ENCODE measurements at places on chromosomes 4 and X.

DNA sequence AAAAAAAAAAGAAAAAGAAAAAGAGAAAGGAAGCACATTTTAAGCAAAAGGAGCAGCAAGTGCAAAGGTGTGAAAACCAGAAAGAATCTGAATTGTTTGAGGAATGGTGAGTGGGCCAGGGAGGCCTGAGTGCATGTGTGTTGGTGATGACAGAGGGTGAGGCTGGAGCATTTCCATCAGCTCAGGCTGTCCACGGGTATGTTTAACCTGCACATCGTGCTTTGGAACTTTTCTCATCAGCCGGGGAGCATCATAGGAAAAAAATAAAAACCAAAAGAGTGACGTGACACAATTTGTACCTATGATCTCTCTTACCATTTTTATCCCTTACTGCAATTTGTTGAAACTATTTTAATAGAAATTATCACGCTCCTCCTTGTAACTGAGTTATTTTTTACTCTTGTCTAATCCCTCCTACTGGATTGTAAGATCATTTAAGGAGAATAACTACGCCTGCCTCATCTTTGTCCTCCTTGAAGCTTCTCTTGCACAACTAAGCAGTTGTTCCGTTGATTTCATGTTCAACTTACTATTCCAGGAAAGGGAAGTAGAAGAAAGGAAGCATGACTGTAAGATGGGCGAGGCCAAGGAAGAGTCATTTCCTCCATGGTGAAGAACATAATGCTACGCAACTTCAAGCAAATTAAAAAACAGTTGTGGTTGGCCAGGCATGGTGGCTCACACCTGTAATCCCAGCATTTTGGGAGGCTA lies 7.0 kb downstream of the PALLD start:
- no peak for DNase-seq

- no peak for DNase-seq
Observed at GRCh38 chr4:27009539-27009938, 148.9 kb downstream of the STIM2 start.

- no peak for DNase-seq
Observed at GRCh38 chr4:152195888-152196287, 340.0 kb downstream of the FBXW7 start.

DNA sequence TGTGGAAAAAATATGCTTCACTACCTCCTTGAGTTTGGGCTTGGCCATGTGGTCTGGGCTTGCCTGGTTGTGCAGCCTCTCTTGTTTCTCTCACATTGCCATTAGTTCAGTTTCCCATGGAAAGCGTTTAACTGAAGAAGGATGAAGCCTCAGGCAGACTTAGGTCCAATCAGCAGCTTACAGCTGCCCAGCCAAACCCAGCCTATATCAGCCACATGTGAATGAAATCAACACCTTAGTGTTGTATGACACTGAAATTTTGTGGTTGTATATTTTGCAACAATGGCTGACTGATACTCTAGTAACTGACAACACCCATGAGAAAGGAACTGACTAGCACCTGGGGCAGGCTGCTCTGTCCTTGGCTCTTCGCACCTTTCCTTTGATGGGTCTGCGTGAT lies 81.2 kb downstream of the KLF8 start:
- no peak for DNase-seq

DNA sequence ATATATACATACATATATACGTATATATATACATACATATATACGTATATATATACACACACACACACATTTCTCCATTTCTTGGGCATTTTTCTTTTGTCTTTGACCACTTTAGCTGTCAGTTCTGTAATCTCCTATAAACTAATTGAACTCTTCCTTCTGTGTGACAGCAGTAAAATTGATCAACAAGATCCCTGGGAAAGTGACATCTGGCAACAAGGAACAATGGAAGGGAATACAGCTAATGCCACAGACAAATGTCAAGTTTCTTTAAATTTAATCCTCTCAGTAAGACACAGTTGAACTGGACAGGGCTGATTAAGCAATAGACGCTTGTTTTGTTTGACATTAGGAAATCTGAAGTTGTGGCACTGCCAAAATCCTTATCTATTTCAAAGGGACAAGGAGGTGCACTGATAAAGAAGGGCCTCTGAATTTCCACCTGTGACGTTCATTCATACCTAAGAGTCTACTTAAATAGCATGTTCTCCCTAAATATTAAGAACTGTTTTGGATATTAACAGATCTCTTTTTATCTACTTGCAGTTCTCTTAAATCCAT lies 126.9 kb downstream of the RNF150 start:
- no peak for DNase-seq

DNA sequence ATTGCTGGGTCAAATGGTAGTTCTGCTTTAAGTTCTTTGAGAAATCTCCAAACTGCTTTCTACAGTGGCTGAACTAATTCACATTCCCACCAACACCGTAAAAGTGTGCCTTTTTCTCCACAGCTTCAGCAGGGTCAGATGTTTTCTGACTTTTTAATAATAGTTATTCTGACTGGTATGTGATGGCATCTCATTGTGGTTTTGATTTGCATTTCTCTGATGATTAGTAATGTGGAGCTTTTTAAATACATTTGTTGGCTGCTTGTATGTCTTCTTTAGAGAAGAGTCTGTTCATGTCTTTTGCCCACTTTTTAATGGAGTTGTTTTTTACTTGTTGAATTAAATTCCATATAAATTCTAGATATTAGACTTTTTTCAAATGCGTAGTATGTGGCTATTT lies 257.5 kb upstream of the ANKRD50 start:
- DNase-seq: no peak

GRCh38 chrX:22575161-22575845 lies 302.6 kb downstream of the CBLL2 start:
- DNase-seq: no peak

DNA sequence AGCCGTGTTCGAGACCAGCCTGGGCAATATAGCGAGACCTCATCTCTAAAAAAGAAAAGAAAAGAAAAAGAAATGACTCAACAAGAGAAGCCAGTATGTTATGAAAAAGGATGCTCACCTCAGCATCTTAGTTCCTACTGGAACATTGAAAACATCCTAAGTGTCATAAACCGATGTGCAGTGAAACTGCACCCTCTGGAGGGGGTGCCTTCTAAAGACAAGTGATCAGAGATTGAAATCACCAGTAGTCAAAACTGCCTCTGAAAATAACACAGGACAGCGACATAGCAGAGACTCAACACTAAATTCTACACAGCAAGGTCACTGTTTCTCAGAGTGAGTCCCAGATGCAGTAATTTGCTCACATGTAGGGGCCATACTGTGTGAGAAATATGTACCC lies 28.0 kb upstream of the ATP6AP2 start:
- DNase-seq: no peak

DNA sequence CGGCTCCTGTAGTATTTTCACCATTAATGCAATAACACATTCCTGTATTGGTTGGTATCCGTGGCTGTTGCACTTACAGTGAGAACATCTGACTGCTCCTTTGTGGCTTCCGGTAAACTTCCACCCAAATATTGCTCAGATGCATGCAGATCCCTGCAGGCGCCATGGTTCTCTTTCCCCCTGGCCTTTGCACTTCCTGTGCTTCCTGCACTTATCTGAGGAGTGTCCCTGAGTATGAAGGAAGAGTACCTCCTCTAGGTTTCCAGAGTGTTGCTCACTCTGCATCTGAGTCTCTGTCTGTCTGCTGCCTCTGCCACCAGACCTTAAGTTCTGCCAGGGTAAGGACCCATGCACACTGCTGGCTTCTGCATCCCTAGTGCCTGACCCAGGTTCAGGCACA lies 117.2 kb upstream of the SLC34A2 start:
- no peak for DNase-seq

- DNase-seq: no peak
Observed at GRCh38 chr4:105022811-105023667, 123.6 kb upstream of the TET2 start.

DNA sequence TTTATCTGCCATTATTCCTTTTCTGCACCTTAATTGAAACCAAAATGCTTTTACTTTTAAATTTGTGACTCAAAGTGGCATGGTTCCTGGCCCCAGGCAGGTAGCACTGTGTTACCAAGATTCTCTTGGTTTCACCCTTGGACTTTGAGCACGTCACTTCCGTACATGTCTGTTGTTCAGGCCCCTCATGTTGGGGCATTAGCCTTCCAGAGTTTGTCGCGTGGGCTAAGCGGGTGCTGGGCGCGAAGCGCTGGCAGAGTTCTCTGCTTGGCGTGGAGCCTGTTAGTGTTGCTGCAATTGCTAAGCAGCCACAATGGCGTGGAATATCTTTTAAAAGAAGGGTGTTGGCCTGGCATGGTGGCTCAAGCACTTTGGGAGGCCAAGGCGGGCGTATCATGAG lies 14.0 kb upstream of the TADA2B start:
- DNase-seq: no peak

- DNase-seq: no peak
Observed at GRCh38 chr4:122005064-122005755, 53.4 kb upstream of the TRPC3 start.

DNA sequence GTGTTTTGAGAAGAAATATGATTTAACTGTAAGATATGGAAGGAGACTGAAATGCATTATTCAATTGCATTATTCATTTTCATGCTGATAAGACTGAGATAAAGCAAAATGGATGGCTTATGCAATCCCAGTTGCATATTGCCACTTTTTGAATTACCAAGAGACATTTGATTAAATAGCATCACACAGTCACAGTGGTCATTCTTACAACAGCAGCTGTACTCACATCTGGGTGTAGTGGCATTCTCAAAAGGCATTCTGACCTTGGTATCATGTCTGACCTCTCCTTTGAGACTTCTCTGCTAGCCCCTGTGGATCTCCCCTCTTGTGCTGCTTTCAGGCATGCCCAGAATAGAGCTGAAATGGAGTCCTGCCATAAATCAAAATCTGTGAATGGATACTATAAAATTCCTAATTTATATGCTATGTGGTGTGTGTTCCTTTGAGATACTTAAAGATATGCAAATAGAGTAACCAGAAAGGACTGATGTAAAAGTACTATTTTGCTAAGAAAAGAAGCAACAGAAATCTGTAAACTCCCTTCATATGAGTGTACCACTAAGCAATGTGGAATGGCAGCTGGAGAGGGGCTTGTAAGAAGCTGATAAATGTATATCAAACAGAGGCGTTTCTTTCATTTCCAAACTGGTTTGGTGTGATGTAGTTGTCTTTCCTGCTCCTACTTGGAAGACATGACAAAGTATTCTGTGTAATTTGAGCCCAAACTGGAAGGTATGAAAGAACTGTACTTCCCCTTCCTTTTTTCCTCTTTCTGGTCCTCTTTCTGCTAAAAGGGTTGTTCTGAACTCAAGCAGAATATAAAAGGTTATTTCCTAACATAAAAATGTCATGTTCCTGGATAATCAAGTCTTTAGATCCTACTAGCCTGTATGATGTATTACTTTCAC lies 25.4 kb upstream of the METAP1 start:
- DNase-seq: no peak

DNA sequence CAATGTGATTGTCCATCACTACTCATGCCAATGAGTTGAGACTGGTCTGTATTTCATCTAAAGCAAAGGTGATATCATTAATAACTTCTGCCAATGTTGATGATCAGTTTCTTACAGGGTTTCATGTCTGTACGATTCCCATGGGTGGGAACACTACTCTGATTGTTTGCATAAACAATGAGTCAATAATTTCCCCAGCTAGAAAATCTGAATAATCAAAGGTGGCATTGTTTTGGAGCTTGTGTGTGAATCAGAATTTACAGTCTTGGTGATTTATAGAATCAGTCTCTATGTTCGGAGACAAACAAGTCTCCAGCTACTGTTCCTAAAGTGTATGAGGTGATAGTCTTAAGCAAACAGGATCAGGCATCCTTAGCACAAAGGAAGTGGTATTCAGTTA lies 35.5 kb upstream of the PARM1 start:
- no peak for DNase-seq

DNA sequence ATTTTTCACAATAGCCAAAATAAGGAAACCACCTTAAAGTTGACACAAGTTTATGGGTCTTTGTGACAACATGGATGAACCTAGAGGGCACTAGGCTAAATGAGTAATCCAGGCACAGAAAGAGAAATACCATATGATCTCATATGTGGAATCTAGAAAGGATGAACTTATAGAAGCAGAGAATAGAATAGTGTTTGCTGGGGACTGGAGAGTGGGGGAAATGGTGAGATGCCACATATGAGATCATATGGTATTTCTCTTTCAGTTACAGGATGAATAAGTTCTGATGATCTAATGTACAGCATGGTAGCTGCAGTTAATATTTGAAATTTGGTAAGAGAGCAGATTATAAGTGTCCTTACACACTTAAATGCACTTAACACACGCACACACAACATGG lies 35.9 kb downstream of the F8A2 start:
- no peak for DNase-seq

- DNase-seq: no peak
Observed at GRCh38 chr4:163467082-163467770, 6.3 kb downstream of the TKTL2 start.

DNA sequence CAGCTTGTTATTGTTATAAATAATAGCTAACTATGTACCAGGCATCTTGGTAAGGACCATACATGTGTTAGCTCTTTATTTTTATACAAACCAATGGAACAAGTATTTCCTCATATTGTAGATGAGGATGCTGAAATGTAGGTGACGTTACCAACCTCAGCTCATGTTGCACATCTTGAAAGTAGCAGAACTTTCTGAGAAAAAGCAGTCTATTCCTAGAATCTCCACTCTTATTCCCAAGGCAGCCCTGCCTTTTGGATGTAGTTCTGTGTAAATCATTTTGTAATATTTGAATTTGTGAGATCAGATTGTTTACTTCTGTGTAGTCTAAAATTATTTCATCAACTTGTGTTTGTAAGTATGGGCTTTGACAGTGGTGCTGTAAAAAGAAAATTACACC lies 5.3 kb downstream of the FHDC1 start:
- DNase-seq: no peak

GRCh38 chrX:123881330-123881729 lies 21.5 kb downstream of the XIAP start:
- no peak for DNase-seq

- no peak for DNase-seq
Observed at GRCh38 chr4:90840828-90841227, 713.6 kb downstream of the CCSER1 start.

DNA sequence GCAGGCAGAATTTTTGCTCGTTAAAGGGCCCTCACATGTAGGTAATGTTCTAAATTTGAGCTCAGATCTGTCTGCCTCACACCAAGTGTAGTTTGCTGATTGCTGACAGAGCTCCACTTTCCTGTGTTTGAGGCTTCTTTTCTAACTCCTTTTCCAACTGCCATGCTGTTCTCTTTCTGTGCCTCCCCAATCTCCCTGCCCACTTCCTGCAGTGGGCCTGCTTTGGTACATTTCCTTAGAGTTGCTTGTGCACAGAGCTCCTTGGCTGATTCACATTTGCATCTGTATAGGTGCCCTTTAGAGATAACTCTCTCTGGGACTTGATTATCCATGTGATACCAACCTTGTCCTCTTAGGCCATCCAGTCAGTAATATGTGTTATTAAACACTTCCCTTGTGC lies 4.5 kb downstream of the MED28 start:
- no peak for DNase-seq

- DNase-seq: no peak
Observed at GRCh38 chr4:11131491-11131890, 297.2 kb downstream of the HS3ST1 start.

GRCh38 chr4:8182858-8183725 lies 16.0 kb upstream of the SH3TC1 start:
- no peak for DNase-seq

GRCh38 chr4:76702440-76703122 lies 195.4 kb downstream of the SOWAHB start:
- DNase-seq: no peak

GRCh38 chr4:14742054-14742453 lies 260.2 kb upstream of the CPEB2 start:
- DNase-seq: no peak

- no peak for DNase-seq
Observed at GRCh38 chr4:20433097-20433705, 181.5 kb downstream of the SLIT2 start.

All from NCI-H2107 (cell line).